Activated T-cell treated with anti-CD3 and anti-CD28 coated beads for 1 hour (primary cell): ENCODE measurements at places on chromosomes 6 and 20.

DNA sequence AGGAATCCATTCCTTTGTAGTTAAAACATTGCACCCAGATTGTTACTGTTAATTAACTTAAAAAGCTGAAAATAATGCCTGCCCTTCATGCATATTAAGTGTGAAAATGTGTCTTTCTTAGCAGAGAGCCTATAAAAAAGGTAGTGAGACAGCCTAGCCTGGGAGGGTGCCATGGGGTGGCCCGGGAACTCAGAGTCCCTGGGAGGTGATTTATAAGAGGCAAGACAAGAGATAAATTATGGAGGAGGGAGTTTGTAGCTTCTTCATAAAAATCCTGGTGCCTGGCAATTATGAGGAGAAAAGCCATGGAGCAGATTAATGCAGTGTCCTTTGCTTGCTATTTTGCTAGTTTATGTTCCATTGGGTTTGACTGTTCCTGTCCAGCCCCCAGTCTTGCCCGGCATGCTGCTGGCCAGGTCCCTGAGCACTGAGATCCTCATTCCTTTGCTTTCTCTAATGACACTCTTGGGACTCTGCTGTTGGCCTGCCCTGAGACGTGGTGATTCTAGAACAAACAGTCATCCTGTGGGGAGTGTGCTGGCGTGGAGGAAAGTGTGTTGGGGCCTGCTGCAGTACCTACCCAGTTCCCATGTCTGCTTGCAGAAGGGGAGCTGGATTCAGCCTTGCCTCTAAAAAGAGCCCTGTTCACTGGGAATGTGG lies 4.2 kb downstream of the MLN start:
- DNase-seq: no peak

- no peak for DNase-seq
Observed at GRCh38 chr6:77089776-77090175, 373.5 kb downstream of the HTR1B start.

DNA sequence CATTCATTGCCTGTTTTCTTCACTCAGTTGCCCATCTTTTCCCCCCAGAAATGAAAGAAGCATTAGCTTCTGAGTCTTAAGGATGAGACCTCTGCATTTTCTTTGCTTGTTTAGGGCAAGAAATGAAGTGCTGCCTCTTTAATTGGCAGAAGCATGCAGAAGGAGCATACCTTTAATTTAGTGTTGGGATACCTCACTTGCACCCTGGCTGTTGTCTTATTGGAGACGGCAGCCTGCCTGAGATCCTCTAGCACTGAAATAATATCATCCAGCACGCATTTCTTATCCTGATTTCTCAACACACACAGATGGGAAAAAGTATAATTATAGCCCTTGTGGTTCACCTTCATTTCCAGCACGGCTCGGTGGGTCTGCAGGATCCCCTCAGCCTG lies 43.1 kb downstream of the PTCHD4 start:
- no peak for DNase-seq

DNA sequence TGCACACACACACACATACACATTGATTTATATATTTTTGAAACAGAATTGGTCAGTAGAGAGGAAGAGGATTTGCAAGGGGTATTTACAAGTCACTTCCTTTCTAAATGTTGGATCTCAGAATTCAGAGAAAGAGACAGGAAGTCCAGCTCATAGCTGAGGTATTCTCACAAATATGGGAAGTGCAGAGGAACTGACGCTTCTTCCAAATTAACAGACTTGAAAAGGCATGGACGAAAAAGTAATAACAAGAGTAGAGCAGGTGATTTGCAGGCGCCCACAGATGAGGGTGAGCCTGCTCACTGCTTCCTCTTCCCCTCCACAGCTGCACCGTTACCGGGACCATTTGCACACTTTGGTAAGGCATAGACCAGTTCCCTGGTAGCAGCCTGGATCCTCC lies 246.4 kb downstream of the PHACTR1 start:
- DNase-seq: no peak

DNA sequence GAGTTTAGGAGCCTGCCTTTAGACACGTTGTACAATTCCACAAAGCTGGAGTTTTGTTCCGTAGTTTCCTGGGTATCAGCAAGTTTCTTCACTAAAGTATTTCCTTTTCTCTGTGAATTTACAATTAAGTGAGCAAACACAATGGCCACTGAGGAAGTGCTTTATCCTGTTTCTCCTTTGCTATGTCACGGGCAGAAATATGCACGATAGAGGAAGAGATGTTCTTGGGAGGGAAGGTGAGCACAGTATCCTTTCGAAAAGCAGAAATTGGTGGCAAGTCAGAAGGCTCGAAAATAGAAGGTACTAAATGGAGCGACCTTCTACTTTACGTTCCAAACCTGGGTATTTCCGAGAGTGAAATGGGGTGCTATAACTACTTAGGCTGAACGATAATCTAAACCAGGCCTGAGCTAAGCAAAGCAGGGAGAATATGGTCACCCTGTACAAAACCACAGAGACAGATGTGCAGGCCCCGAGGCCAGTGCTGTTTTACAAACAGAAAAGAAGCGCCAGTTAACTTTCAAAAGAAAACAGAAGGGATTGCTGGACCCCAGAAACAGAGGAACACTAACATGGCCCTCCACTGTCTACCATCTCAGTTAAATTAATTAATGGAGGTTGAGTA lies 259.6 kb downstream of the TBC1D7 start:
- no peak for DNase-seq

DNA sequence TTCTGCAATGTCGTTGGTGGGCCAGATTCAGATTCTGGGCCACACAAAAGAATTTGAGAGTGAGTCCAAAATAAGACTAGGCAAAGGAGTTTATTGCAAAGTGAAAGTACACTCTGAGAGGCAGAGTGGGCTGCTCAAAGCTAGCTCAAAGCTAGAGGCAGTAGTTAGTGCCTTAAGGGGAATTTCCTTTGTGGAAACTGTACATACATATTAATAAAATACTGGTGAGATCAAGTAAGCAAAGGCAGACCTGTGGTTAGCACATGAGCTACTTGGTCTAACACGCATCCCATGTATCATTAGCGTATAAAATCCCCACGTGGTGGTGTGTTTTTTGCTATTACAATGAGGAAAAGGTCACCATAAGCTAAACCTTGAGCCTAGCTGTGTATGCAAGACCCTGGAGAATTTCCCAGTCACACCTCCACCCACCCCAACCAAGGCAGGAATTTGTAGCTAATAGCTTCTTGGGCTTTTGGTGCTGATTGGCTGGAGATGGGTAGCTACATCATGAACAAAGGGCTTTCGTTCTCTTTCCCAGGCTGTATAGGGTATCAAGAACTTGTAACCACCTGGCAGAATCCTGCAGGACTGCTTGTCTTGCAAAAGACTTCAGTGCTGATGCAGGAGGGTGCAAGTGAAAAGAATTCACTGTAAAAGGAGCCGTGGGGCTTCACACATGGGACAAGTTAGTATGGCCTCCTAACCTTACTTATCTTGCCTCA lies 14.7 kb upstream of the TRIM26 start:
- DNase-seq: no peak

GRCh38 chr6:49787176-49787575 lies at the start of gene PGK2:
PGK2 (minus strand) TSS chr6:49787285; CDS start chr6:49787187, 98 bp downstream.
- no peak for DNase-seq

DNA sequence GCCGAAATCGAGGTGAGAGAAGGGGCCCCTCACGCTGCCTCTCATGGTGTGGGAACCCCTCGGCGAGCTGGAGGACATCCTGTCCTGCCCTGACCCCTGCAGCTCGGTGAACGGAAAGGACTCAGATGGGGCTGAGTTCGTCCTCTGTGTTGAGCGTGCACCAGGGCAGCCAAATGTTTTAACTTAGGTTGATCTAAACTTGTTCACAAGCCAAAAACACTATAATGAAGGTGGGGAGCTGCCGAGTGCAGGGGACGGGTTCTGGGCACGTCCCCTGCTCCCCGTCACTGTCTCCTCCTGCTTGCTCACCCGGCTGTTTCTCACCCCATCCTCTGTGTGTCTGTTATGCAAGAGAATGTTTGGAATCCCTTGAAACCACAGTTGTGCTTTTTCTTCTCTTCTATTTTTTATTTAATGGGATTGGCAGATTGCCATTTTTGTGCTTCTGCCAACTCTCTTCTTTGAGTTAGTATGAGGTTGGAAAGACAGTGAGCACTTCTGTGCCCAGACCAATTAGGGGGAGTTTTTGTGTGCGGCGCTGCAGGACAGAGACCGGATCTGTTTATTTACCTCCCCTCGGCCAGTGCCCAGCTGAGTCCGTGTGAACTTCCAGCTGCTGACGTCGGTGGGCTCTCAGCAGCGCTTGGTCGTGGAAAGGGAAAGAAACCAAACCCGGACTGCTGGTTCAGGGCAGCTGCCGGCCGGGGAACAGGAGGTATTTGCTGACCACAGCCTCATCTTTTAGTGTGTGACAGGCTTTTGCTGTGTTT lies 158.1 kb downstream of the DTNBP1 start:
- DNase-seq: no peak

DNA sequence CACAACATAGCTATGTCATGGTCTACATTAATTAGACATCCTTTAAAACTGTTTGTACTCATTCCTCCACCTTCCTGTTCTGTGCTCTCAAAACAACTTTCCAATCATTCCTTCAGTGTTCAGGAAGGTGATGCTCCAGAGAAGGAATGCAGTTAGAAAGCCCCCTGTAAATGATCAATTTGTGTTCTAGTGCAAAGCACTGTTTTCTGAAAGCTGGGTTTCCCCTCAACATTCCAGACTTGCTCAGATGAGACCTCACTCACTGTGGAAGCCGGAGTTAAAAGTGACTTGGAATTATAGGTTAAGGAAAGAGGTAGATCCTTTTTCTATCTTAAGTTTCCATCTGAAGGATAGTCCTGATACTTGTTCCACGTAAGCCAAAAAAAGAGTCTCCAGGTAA lies 95.9 kb downstream of the BMP2 start:
- DNase-seq: no peak

DNA sequence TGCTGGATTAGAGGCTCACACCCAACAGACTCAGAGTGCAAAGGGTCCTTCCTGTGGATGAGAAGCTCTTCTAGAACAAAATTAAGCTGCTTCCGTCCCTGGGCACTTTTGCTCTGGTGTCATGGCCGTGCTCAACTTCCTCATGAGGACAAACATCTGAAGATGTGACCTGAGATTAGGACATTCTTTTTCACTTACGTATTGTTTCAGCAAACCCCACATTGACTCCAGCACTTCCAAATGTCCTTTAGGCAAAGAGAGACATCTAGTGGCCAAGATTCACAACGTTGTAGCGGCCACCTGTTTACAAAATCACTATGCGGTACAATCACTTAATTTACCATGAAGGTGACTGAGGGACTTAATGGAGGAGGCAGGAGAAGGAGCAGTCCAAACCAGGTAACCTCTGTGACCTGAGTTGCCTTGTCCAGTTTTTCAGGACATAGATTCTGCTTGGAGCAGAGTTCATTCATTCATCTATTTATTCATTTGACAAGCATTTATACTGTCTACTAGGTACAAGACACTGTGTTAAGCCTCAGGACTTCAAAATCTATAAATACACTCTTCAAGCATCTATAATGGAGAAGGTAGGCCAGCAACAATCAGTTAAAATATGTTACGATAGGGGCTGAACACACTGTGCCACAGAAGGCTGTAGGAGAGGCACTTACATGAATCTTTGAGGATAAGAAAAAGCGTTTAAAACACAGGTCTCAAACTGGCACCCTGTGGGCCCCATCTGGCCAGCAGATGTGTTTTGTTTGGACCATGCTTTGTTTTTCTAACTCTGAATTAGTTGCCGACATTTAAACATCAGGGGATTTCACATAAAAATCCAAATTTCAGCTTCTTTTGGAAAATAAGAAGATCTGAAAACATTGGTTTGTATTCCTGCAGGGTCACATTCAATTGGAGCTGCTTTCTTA lies 5.6 kb upstream of the ADGRF1 start:
- DNase-seq: no peak

DNA sequence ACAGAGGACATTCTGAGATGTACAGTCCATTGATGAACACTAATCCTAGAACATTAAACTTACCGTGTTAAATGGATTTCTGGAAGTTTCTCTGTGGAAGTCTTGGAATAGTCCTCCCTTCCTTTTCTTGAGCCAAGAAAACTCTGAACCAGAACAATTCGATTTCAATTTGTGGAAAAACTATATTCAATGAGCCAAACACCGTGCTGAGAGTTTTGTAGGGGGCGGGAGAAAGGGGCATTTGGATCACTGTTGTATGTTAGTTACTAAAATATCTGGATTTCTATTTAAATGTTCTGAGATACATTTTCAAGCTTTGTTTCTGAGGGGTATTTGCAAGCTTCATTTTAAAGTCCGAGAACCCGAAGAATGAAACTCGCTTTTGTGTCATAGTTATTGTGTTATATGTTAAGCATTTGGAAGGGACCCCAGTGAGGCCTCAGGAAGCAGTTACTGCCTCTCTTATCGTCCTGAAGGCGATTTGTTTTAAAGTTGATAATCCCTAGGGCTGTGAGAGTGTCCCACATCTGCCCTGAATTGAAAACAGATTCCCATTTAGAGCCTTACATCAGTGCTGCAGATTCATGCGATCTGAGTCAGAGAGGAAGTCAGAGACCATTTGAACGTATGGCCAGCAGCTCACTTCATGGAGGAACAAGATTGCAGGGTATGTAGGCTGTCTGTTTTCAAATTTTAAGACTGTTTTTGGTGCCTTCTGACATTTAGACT lies 70.8 kb upstream of the SASH1 start:
- no peak for DNase-seq

- DNase-seq: no peak
Observed at GRCh38 chr6:95879856-95880255, 135.9 kb upstream of the FUT9 start.

DNA sequence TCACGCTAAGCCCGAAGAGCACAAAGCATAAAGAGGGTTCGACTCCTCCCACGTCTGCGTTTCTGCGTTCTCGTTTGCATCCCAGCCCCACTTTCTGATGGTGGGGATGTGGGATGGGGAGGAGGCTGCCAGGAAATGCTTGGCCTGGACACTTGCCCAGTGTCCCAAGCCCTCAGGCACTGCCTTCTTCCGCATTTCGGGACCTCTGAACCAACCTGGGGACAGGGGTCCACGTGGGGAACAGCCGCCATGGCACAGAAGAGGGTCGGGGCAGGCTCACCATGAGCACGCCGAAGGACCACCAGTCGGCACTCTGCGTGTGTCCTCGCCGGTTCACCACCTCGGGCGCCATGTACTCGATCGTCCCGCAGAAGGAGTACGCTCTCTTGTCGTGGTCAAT lies 88.2 kb downstream of the RAMACL start:
- no peak for DNase-seq

- no peak for DNase-seq
Observed at GRCh38 chr20:3751305-3751674, 16.3 kb downstream of the ADISSP start.
